ENCODE measurements at places on chromosomes 5 and 9.

- no peak for DNase-seq
Observed at GRCh38 chr5:173699966-173700365, 83.5 kb upstream of the BOD1 start.

- DNase-seq: no peak
Observed at GRCh38 chr5:122415030-122415800, 103.2 kb downstream of the SNCAIP start.

- DNase-seq: no peak
Observed at GRCh38 chr5:66322786-66323528, 178.9 kb downstream of the SREK1 start.

DNA sequence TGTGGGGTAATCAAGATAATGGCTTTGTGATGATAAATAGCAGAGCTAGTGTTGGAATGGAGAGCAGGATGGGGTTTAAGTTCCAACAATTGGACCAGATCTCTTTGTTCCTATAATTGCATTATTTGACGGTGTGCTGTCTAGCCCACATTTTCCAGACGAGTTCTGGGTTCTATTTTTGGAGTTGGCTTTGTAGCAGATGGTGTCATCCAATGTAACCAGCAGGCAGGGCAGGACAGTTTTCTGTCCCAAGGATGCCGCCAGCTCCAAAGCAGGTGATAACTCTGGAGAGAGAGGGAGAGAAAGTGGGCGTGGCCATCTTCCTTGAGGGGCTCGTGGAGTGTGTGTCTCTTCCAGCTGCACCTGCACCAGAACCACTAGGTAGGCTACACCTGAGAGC lies 251.3 kb downstream of the KIF4B start:
- no peak for DNase-seq

- DNase-seq: no peak
Observed at GRCh38 chr5:147169399-147169798, 65.4 kb upstream of the STK32A start.

- DNase-seq: no peak
Observed at GRCh38 chr5:168802337-168802736, 223.2 kb upstream of the PANK3 start.

DNA sequence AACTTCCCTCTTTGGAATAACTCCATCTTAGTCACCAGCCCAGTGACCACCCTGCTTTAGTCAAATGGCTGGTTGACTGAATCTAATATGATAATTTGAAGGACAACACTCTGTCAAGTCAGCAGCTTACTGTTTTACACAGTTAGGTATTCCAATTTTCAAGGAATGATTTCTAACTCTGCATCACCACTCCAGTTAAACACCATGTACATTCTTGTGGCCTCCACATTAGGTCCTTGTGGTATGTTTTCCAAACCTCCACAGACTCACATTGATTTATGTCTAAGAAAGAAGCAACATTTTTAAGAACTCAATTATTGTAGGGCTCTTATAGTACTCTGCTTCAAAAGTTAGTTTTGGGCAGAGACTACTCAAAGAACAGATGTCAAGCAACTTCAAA lies 110.7 kb downstream of the TLE1 start:
- no peak for DNase-seq

- no peak for DNase-seq
Observed at GRCh38 chr5:13994621-13995253, 50.2 kb upstream of the DNAH5 start.

GRCh38 chr5:56574778-56575177 lies 240.6 kb upstream of the MAP3K1 start:
- DNase-seq: no peak

DNA sequence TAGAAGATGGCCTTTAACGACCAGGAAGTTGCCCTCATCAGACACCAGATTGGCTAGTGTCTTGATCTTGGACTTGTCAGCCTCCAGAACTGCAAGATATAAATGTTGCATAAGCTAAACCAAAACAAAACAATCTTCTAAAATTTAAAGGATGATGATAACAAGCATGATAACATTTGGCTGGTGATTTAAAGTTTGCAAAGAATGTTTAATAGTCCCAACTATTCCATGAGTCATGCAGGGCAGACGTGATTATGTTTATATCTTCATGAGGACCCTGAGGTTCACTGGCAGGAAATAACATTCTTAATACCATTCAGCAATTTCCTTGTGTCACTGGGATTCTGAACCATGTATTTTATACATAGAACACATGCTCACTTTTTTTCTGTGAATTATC lies 319.8 kb downstream of the HCN1 start:
- no peak for DNase-seq

DNA sequence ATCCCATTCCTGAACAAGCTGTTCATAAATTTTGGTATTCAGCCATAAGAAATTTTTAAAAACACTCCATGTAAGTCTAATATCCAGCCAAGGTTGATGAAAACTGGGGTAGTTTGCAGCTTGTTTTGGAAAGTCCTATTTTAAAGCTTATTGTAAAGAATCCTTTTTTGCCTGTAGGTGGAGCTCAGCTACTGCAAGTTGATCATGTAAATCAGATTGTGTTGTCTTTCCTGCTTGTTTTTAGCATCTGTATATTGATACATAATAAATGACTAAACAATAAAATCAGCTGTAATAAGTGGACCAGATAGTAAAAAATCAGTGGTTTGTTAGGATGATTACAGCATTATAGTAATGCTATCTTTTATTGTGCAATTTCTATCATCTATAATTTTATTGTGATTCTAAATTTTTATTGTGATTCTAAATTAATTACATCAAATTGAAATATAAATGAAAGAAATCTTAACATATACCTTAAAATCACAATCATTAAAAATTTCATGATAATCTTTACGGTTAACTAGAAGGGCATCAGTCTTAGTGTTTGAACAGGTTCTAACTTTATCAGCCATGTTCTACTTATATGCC lies 42.4 kb downstream of the CWC27 start:
- no peak for DNase-seq

- DNase-seq: no peak
Observed at GRCh38 chr9:97501972-97502221, 431 bp downstream of the TMOD1 start.

DNA sequence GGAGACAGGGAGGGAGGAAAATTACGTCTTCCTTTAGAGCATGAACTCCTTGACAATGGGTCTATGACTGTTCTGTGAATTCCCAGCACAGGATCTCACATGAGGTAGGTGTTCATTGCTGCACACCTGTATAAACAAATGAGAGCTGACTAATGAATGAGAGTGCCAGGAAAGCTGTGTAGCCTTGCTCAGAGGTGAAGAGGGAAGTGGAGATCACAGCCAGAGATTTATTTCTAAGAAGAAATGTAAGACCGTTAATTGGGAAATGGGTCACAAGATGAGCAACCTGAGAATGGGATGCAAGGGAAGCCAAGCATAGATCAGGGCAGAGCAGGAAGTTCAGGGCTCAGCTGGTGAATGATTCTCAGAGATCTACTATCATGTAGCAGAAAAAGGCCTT lies 295.1 kb downstream of the CDK5RAP2 start:
- DNase-seq: no peak

DNA sequence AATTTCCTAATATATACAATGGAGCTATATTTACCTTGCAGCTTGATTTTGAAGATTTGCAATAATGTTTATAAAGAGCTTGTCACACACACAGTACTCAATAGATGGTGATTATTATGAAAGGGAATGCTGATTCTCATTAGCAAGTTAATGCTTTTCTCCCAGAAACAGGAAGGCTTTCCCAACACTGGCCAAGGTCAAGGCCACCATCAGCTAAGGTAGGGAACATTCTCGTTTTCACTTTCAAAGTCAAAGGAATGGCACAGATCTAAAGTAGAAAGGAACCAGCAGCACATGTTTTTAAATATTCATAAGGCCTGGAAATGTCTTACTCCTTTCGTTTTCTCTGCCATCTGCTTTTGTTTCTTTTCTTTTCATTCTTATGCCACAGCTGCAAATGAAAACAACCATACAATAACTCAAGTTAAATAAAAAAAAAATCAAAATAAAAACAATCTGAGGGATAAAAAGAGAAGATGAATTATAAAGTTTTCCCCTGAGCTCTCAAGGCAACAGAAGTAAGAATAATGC lies 266.8 kb downstream of the CRB2 start:
- DNase-seq: no peak

GRCh38 chr5:146772881-146773466 lies 105.6 kb downstream of the PPP2R2B start:
- no peak for DNase-seq

DNA sequence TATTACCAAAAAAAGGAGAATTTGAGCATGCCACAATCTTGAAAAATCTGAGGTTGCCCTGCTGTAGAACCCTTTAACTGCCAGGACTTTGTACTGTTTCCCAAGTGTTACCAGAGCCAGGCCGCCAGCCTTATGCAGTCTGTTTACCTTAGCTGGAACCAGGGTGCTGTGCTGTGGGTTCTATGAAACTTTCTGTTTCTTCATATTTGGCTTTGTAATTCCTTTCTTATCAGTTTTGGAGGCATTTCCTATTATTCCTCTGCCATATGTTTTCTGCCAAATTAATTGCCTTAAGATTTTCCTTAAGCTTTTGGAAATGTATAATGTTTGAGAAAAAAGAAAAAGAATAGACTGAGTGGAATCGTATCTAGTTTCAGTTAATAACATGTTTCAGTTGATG lies 2.1 kb downstream of the S1PR3 start:
- no peak for DNase-seq

- no peak for DNase-seq
Observed at GRCh38 chr5:66647146-66647856, 51.1 kb downstream of the MAST4 start.

DNA sequence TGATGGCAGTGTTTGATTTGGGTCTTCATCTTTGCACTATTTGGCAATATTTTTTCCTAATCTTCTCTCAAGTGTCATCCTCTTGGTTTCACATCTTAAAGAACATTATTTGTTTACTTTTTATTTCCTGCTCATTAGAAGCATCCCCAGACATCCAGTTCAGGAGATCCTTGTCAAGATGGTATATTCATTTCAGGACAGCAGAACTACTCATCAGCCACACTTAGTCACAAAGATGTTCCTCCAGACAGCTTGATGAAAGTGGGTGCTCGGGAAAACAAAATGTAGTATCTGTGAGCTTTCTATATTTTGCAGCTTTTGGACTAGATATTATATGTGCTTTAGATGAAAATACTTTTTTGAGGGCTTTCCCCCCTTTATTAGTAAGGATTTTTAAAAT lies 72.1 kb upstream of the SREK1 start:
- DNase-seq: no peak

- no peak for DNase-seq
Observed at GRCh38 chr9:127030814-127031740, 91.4 kb downstream of the ANGPTL2 start.

GRCh38 chr5:21142791-21143190 lies 1154.8 kb upstream of the CDH18 start:
- no peak for DNase-seq

DNA sequence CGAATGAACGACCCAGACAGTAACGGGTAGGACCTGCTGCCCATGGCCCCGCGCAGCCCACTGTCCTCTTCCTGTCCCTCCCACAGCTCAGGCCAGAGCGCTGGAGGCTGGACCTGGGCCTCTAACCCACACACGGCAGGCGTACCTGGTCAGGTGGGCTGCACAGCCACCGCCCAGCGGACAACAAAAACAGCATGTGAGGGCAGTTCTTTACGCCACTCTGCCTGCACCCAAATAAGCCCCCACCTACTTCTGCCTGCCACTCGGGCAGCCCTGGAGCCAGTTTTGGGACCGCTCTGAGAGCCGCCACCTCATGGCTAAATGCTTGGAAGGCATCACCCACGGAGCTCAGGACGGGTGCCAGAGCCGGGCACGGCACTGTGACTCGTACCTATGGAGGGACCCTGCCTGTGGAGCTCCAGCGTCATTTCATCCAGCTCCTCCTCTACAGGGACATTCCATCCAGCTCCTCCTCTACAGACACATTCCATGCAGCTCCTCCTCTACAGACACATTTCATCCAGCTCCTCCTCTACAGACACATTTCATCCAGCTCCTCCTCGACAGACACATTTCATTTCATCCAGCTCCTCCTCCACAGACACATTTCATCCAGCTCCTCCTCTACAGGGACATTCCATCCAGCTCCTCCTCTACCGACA lies 18.9 kb downstream of the CLPTM1L start:
- no peak for DNase-seq

DNA sequence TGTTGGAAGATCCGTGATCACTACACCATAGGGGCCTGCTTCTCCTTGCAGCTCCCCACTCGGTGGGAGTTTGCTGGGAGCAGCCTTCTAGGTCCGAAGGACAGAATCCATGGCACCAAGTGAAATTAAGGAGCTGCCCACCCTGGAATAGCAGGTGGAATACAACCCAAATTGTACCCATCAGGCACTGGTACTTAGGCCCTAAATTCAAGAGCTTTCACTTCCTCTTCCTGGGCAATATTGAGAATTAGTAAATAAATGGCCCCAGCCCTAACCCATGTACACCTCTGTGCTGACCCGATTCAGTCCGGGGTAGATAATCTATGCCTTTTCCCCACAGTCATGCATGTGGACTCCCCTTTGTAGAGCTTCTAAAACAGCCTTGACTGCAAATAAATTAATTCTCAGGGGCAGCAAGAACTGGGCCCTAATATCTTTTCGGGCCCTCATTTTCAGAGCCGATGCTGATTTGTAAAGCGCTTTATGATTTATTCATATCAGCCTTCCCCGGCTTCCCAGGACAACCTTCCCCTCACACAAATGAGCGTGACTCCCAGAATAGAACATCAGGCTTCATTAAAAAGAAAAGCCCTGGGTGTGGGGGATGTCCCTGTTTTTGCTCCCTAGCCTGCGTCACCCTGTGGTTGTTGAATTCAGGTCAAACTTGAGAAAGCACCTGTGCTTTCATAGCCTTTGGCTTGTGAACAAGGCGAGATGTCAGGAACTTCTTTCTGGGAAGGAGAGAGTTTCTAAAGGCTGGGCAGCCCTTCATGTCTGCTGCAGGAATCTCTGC lies 126.1 kb upstream of the TBC1D2 start:
- DNase-seq: no peak

DNA sequence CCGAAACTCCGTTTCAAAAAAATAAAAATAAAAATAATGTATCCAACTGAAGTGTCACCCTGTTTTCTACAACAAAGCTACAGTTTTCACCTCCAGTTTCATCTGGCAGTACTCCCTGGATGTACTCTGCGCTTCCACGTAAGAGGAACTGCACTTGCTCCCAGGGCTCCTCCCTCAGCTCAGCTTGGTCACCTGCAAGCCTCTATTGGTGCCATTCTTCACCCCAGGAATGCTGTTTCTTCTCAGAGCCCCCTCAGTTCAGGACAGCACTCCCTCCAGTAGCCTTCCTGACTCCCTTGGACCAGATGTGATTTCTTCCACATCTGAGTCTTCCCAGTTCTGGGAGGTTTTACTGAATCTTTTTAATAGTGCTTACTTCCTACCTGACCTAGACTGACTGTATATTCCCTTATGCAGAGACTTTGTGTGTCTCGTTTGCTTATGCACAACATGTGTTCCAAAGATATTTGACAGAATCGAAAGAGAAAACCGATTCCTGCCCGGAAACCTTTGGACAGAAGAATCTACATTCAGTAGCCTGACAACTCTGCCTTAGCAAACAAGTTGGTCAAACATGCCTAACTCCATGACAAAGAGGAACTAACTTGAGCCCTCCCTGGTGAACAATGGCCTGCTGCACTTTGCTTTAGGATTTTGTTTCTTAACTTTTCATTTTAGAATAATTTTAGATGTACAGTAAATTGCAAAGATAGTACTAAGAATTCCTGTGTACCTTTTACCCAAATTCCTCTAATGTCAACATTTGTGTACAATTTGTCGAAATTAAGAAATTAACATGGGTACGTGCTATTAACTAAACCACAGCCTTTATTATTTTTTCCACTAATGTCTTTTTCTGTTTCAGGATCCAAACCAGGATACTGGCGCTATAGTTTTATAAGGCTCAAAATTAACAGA lies 814 bp downstream of the CCDC125 start:
- no peak for DNase-seq

GRCh38 chr5:146816775-146817387 lies 61.7 kb downstream of the PPP2R2B start:
- DNase-seq: no peak

All from T-helper 17 cell (primary cell).